Epithelial cell of proximal tubule (primary cell): ENCODE measurements at places on chromosomes 16 and 17.

DNA sequence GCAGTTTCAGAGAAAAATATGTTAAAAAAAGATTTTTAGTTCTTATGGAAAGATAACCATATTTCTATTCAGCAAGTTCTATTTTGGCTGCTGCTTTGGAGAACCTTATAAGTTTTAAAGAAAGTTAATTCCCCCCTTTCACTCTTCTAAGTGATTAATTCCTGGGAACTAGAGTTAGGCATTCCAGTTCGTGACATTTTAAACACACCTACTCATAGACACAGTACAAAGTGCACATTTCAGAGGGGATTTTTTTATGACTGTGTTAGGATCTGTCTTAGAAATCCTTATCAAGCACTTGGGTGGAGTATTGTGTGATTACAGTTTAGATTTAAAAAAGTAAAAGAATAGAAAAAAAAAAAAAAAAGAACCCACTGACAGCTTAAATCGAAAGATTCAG lies 3.5 kb upstream of the CDH11 start:
- no peak for DNase-seq

- no peak for DNase-seq
Observed at GRCh38 chr16:10752843-10753523, 9.3 kb downstream of the NUBP1 start.

DNA sequence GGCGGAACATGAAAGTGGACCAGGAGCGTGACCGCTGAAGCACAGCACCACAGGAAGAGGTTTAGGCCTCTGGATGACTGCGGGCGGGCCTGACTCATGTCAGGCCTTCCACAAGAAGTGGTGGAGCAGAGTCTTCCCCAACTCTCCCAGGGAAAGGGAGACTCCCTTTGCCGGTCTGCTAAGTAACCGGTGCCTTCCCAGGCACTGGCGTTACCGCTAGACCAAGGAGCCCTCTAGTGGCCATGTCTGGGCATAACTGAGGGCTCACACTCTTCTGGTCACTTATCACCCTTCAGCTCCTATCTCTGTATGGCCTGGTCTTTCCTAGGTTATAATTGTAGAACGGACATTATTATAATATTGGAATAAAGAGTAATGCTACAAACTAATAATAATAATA lies 1931.9 kb downstream of the TP53TG3F start:
- peak; percentile 3 for DNase-seq

DNA sequence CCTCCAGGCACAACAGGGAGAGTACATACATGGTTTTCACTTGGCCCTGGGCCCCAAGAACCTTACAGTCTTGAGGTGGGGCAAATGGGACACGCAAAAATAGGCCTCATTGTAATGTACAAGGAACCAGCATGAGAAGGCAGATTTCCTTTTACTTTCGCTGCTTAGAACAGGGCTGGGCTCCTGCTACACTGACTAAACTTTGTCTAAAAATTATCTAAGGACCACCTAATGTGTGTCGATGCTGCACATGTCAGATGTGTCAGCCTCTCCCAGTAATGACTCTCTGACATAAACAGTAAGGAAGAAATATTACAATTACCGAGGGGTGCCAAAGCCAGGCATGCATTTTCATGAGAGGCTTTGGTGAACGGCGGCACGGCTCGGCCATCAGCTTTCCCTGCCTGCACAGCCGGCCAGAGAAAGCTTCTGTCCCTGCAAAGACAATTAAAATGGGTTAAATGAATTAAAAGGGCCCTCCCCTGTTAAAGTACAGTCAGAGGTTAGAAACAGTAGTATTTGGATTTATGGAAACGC lies 224.2 kb upstream of the IRX3 start:
- DNase-seq: no peak

GRCh38 chr16:8798174-8798527 lies 512 bp downstream of the PMM2 start:
- no peak for DNase-seq

DNA sequence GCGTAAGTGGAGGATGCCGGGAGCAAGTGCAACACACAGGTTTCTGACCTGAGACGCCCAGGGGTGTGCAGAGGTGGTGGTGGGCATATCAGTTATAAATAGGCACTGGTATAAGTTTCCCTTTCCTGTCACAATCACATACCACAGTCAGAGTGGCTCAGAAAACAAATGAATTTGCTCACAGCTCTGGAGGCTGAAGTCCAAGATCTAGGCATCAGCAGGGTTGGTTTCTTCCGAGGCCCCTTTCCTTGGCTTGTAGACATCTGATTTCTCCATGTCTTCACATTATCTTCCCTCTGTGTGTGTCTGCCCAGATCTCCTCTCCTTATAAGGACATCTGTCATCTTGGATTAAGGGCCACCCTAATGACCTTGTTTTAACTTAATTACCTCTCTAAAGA lies 250.5 kb upstream of the TNRC6C start:
- no peak for DNase-seq

DNA sequence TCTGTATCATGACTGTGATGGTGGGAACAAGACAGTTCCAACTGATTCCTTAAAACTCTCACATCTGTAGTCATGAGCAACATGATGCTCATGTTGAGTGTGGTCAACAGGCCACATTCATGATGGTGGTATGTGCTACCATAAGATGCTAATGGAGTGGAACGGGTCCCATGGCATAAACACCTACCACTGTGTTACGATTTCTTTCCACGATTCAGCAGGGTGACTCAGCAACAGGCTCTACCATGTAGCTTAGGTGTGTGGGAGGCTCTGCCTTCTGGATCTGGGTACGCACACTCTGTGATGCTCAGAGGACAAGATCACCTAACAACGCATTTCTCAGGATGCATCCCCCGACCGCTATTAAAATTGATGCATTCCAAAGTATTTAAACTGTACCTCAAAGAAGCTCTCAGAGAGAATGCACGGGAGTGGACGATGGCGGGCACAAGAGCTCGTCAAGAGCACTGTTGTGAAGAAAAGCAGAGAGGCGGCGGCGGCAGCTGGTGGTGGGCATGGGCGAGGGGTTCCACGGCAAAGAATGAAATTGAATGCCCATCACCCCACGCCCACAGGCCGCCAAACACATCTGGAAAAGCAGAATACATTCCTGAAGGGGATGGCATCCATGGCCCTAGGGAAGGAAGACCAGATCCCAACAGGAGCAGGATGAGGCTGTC lies 133.3 kb downstream of the ZNF778 start:
- DNase-seq: no peak

DNA sequence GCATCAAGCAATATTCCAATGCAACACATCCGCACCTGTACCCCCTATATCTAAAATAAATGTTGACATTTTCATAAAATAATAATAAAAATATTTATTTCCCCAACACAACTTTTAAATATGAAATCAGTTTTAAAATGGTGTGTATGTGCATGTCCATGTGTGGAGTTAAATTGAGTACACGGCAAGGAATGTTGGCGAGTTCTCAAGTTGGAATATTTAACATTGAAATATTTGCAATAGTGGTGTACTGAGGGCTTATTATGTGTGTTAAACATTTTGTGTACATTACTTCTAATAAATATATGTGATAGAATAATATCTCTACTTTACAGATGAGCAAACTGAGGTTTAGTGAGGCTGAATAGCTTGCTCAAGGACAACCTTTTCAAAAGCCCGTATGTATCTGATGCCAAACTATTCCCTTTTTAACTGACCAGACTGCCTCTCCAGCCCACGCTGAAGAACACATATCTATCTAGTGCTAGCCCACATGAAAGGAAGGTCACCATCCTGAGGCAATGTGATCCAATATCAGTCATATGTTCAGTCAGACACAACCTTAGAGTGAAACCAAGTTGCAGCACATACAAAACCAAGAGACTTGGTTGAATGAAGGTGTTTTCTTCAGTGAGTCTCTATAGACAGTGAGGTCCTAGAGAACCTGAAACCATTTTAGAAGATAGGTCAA lies 192.2 kb upstream of the CDH11 start:
- DNase-seq: no peak
